ENCODE measurements at places on chromosomes 4 and X. TPM values are rescaled to one million over a fixed set of nuclear protein-coding genes. Genes with fewer than 3 reads are reported as not detected.

DNA sequence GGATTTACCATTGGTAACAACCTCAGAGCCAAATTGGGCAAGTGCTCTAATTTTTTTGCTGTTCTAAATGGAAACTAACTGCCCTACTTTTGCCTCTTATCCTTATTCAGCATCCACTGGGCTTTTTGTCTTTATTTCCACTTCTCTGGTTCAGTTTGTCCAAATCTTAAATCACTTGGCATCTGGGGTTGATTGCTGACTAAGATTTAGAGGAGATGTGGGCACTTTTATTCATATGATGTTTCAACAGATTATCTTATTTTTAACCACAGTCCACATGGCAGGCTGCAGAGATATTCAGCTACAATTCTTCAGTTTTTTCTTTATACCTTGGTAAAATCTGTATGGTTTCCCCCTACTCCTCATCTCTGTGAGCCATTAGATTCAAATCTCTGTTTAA, 1161.4 kb upstream of the PCDH7 start:
- no peak for DNase-seq

- DNase-seq = no peak
These were observed 69.2 kb downstream of the PTCHD1 start for GRCh38 chrX:23403849-23404248.

- DNase-seq = no peak
These were observed 225.3 kb upstream of the LNX1 start for GRCh38 chr4:53816561-53816960.

DNA sequence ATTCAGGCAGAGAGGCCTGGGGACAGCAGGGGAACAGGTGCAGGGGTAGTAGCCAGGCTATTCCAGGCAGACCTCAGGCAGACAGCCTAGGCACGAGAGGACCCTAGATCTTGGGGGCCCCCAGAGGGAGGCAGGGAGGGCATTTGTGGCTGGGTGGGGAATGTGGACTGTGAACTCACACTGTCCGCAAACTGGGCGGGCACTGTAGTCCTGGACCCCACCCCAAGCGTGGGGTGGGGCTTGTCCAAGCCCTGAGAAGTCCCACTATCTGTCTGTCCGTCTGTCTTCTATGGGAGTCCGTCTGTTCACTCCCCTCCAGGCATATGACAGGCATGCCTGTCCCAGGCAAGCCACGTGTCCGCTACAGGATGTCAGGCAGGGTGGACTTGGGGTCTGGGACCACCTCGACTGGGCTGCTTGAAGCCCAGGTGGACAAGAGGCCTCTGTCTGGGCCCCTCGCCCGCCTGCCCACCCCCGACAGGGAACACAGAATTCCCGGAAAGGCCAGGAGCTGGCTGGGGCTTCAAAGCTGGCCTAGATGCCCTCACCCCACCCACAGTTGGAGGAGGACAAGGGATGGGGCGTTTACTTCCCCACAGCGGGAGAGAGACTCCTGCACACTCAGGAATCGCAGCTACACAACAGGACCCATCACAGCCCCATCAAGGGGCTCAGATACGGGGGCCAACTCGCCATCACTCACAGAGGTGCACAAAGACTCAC, at the start of gene SLC38A5:
Gene SLC38A5, minus strand, starts transcription at position 151 of the 723 bp plus-strand sequence. CDS start 2,336 bp downstream, outside the sequence.
- no peak for DNase-seq

DNA sequence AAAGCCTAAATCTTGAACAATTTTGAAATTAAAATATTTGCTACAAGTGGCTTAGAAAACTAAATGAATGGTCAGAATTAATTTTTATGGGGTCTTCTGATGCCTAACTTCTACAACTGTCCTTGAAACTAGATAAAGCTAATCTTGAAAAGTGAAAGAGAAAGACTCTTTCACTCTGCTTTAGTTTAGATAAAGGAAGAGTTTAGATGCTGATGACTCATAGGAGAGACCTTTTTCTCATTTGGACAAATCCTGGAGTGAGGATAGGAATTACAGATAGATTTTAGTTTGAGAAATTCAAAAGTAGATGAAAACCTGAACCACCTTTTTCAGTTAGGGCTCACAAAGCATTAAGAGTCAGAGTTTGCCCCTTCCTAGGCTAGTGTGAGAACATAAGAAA, 342.3 kb upstream of the GRID2 start:
- no peak for DNase-seq

GRCh38 chr4:5365071-5366008, 314.1 kb downstream of the STK32B start:
- no peak for DNase-seq

GRCh38 chr4:162841753-162842152, 324.9 kb downstream of the NAF1 start:
- no peak for DNase-seq

HSFX4 gene
- total RNA-seq = 0.30 TPM

CXCR3 gene
- 0.13 TPM for total RNA-seq

RAB33A gene
- 1.2 TPM for total RNA-seq

REPS2 gene
- total RNA-seq = 1.8 TPM
